ENCODE measurements at places on chromosomes 1 and 21.

DNA sequence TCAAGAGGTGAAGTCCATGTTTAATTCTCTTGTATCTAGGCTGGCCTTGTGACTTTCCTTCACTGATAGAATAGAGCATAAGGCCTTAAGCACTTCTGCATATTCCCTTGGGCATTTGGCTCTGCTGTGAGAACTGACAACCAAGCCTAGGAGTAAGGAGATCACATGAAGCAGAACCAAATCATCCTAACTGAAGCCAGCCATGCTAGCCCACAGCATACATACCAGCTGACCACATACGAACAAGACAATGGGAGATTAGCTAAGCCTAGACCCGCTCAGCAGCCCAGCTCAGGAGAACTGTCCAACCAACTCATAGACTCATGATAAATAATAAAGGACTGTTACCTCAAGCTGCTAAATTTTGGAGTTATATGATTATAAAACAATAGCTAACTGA lies 114.6 kb upstream of the NEK7 start:
- DNase-seq = no peak

DNA sequence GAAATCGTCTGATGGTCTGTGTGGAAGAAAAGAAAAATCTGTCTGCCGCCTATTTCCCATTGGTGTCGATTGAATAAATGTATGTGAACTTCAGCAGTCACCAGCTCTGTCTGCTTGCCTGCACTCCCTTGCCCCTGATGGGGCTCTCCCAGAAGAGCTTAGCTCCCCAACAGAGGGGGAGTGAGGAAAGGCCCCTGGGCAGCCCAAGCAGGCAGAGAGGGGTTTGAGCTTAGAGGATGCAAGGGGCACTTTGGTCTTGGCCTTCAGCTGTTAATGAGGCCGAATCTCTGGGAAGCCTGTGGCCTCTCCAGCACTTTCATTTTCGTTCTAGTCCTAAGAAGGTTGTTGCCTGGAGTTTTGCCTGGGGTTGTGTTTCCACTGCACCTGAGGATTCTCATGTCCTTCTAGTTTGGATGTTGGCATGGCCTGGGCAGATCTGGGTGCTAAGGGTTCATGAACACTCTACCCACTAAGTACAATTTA lies 2.8 kb downstream of the FOXD2 start:
- DNase-seq = no peak

GRCh38 chr21:26406526-26406925 lies 166.6 kb downstream of the CYYR1 start:
- no peak for DNase-seq

DNA sequence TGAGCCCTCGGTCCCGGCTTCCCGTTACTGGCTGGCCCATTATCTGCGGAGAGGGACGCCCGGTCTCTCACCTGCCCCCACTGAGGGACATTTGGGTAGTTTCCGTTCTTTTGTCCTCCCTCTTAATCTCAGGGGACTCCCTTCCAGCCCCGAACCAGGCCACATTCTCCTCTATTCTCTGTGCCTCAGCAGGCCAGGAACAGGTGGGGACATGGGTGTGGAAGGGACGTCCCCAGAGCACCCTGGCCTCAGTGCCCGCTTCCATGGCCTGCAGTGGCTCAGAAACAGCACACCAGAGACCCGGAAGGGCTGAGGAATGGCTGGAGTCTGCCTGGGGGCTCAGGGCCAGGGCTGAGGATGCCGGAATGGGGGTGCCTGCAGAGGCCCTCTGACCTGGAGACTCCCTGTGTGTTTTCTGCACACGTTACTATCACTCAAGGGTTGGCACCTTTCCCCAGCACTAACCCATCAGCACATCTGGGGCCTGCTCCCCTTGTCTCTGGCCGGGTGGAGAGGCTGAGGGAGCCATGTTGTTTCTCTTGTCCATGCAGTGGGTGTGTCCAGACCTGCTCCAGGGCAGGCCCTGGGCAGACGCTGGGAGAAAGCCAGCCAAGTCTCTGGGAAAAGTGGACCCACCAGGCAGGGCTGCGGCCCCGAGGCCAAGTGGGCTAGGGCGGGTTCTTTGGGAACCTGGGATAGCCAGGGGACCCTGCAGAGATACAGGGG lies 10.0 kb upstream of the DNMT3L start:
- DNase-seq = no peak

GRCh38 chr1:206631085-206631509 lies 4.2 kb upstream of the DYRK3 start:
- no peak for DNase-seq

GRCh38 chr1:248373761-248374160 lies 1.8 kb upstream of the OR2T6 start:
- DNase-seq = no peak

GRCh38 chr1:156069490-156070455 lies 8.8 kb downstream of the RAB25 start:
- no peak for DNase-seq

GRCh38 chr1:202255343-202255742 lies 61.7 kb downstream of the LGR6 start:
- no peak for DNase-seq

DNA sequence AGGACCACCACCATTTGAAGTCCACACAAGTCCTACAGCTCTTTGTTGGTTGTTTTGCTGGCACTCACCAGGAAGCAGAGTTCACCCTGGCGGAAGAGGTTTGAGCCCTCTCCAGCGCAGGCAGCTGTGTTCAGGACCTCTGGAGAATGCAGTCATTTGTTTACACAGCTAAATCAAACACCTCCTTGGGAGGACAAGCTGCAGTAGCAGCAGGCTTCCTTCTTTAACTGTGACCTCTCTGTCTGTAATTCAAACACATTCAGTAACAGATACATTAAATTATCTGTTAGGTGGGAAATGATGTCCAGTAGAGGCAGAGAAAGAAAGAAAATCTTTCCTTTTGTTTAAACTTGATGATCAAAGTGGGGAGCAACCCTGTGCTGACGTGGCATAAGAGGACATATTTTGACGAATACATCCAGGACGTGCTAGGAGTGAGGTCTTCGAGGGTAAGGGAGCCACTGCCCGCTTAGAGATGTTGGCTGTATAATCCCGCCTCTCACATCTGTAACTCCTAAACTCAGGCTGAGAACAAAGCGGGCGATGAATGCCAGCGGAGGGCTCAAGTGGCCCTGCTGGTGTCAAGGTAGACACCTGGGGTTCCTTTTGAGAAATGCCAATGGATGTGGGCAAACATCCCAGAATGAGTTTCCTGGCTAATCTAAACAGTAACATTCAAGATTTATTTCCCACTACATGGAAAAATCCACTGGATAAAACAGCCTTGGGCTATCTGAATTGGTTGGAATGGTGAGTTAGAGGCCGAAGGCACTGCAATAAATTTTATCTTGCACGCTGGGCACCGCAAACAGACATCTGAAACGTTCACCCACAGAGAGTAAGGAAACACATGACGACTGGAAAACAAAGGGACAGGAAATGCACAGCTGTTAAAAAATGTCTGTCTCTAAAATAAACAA lies 51.7 kb downstream of the ABCA4 start:
- DNase-seq = no peak

- no peak for DNase-seq
These were observed 8.9 kb upstream of the PRMT6 start for GRCh38 chr1:107047602-107048001.

- no peak for DNase-seq
These were observed 214.6 kb downstream of the TRABD2B start for GRCh38 chr1:47782414-47783166.

- no peak for DNase-seq
These were observed 312.5 kb downstream of the KCNT2 start for GRCh38 chr1:196295766-196296165.

GRCh38 chr1:89890085-89890752 lies 69.4 kb downstream of the LRRC8D start:
- no peak for DNase-seq

DNA sequence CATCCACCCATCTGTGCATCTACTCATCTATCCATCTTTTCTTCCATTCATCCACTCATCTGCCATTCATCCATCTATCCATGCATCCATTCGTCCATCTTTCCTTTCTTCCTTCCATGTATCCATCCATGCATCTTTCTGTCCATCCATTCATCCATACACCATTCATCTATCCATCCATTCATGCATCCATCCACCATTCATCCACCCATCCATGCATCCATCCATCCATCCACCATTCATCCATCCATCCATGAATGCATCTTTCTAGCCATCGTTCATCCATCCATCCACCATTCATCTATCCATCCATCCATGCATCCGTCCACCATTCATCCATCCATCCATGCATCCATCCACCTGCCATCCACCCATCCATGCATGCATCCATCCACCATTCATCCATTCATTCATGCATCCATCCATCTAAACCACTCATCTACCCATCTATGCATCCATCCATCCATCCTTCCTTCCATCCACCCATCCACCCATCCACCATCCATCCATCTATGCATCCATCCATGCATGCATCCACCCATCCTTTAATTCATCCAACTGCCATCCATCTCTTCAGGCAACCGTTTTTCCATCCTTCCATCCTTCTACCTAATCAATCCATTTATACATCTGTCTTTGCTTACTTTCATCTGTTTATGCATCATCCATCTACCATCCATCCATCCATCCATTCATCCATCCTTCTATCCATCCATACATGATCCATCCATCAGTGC lies 87.1 kb downstream of the TRIM11 start:
- DNase-seq = no peak

GRCh38 chr1:110492573-110492972 lies 26.4 kb downstream of the KCNA10 start:
- no peak for DNase-seq

GRCh38 chr1:15943328-15943991 lies 32.4 kb downstream of the ZBTB17 start:
- DNase-seq = no peak

GRCh38 chr1:41429641-41430035 lies 54.8 kb downstream of the EDN2 start:
- DNase-seq = no peak

GRCh38 chr1:247440001-247440620 lies 17.8 kb downstream of the OR2B11 start:
- DNase-seq = no peak
